ENCODE measurements at places on chromosomes 4 and X.
A peak's percentile ranks its signal among the peaks of the same experiment; 100 is the strongest.

GRCh38 chr4:151284534-151285245 lies 7.7 kb downstream of the PRSS48 start:
- no peak for DNase-seq

DNA sequence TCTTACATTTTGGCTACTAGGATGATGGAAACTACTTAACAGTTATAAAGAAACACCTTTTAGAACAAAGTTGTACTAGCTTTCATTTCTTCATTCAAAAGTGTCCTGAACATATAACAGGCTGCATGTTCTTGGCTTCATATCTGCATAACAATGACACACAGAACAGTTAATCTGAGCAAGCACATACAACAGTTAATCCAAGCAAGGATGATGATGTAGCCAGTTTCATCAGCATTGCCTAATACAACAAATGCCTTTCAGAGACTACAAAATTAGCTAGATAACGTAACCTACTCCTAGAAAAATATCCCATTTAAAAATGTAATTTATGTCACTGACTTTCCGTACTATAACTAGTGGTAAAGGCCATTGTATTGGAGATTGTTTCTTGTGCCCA lies 182.1 kb downstream of the SCFD2 start:
- no peak for DNase-seq

- DNase-seq, result no peak
Observed at GRCh38 chrX:132188175-132188574, 31.1 kb downstream of the RAP2C start.

DNA sequence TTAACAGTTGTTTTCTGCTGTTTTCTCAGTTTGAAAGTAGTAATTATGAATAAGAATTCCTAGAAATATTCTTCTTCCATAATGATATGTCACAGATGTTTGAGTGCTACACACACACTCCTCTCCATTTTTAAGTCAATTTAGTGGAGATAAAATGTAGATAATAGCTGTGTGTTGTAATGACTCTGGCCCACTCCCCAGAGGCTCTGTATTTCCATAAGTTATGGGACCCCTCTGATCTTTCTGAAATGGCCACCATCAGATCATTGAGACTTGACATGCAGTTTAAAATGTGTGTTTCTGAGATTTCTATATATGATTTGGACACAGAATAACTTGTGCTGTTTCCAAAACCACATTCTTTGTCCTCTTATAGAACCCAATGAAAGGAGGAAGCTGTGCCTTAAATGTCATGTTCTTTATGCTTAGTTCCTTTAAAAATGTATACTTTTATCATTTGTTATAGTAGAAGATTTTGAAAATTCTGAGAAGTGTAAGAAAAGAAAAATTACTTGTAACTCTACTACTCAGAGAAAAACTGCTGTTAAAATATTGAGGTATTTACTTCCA lies 46.4 kb downstream of the GAB1 start:
- no peak for DNase-seq

DNA sequence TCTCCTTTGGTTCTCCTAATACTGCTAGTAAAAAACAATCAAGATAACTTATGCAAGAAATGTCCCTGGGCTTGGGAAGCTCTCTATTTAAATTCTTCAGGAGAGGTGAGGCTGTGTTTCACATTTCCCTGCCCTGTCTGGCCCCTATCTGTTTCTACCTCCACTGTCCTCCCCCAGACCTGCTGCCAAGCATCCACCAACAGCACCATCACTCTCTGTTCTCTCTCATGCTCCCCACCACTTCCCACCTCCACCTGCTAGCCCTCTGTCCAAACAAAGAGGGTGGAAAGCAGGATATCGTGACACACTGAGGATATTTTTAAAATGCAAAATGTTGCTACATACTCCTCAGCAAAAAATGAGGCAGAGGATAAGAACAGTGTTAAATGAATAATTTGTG lies 88.4 kb upstream of the NAP1L5 start:
- no peak for DNase-seq

GRCh38 chr4:138086611-138087041 lies 155.5 kb downstream of the SLC7A11 start:
- DNase-seq, result no peak

DNA sequence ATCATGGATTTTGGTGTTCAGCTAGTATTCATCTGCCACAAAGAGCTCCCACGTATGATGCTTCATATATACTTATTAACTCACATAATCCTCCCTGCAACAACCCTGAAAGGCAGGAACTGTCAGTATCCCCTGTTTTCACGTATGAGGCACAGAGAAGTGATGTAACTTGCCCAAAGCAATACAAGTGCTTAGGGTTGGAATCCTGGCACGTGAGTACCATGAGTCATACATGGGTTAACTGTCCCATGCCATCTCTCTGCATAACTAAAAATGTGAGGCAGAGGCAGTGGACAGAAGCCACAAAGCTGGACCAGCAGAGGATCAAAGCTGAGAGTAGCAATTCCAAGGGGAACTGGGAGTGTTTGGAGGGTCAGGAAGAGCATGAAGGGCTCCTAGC lies 35.7 kb upstream of the EGFL6 start:
- no peak for DNase-seq

- peak; percentile 65 for DNase-seq
Observed at GRCh38 chrX:145817331-145818185, at the start of gene SLITRK2. SLITRK2 (plus strand) TSS chrX:145817829; CDS start chrX:145822426, 4,597 bp downstream.

- no peak for DNase-seq
Observed at GRCh38 chrX:72526534-72527508, 45.8 kb downstream of the HDAC8 start.

DNA sequence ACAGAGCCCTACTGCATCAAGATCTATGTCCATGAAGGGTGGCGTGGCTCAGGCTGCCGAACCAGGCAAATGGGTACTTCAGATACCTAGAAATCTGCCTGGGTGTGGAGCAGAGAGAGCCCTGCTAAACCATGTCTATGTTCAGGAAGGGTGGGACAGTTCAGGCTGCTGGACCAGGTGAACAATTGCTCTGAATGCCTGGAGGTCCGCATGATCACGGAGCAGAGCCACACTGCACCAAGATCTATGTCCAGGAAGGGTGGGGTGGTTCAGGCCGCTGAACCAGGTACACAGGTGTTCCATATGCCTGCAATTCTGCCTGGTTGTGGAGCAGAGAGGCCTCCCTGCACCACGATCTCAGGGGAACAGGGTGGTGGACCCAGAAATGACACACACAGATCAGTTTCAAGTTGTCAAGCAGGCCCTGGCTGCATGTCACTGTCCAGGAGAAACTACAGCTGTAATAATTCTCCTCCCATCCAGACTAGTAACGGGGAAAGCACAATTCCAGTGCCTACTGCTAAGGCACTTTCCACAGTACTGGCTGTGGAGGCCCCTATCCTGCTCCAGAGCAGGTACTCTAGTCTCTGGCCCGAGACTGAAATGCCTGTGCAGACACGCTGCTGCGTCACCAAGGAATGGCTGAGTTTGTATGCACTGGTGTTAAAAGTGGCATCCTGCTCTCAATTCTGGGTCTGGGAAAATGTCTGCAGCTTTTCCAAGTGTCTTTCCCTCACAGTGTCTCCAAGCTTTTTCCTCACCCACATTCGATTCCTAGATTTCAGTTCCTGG lies 25.2 kb downstream of the UBQLN2 start:
- no peak for DNase-seq

DNA sequence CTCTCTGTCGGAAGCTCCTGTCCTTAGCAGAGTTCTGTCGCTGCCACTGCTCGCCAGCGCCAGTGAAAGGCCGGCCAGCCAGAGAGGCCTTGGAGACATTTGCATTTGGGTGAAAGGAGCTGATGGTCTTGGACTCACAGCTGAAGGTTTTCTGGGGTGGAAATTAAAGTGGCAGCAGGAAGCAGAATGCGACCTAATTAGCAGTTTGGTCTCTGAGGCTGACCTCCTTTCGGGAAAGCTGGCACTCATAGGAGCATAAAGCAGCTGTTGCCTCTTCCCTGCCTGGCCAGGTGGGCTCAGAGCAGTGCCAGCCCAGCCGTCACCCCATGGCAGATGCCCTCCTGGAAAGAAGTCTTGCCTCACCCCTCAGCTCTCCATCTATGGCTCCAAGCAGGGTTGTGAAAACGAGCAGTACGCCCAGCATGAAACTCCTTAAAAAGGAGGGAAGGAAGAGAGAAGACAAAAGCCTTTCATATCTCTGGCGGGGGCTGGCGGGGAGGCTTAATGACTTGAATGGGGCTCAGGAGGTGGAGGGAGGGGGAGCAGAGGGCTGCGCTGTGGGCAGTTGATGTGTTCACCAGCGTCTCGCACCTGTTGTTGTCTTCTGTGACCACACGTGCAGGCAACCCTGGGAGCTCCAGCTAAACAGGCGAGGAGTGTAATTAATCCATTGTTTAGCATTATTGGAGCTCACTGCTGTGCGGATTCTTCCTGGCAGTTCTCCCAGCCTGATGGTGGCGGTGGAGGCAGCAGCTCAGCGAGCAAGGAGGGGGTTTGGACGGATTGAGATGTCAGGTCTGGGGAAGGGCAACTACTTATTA lies 264.0 kb downstream of the MID1IP1 start:
- peak; percentile 22 for DNase-seq

- no peak for DNase-seq
Observed at GRCh38 chr4:78768452-78769180, 7.5 kb upstream of the BMP2K start.

GRCh38 chr4:168710353-168710946 lies 213.6 kb downstream of the PALLD start:
- DNase-seq, result no peak
